NCI-H1930 (cell line): ENCODE measurements at places on chromosomes 16 and 17.

DNA sequence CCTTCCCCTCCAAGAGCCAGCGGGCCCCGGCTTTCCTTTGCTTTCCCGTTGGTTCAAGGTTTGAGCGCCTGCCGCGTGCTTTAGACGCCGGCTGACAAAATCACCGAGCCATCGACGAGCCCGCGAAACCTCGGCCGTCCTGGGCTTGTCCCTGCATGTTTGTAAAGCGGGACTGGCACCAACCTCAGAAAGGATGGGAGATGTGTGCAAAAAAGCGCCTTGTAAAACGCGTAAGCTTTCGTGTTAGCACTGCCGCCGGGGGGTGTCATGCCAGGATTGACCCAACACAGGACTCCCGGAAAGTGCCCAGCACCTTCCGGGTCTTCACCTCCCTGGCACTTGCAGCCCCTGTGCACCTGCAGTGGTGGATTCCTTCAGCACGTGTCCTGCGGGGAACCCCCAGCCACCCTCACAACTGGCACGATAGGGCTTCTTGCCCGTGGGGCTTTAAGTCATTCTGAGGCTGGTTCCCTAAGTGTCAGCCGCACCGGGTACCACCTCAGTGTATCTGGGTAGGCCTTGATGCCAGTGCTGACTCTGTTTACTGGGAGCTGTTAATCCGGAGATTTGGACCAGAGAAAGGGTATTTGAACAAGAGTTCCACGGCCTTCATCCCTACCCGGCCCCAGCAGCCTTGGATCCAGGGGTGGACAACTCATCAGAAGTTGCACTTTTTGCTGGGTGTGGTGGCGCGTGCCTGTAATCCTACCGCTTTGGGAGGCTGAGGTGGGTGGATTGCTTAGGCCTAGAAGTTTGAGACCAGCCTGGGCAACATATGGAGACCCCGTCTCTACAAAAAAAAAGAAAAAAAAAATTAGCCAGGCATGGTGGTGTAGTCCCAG is 817 bp downstream of the NDUFAF8 start:
- DNase-seq, result no peak

DNA sequence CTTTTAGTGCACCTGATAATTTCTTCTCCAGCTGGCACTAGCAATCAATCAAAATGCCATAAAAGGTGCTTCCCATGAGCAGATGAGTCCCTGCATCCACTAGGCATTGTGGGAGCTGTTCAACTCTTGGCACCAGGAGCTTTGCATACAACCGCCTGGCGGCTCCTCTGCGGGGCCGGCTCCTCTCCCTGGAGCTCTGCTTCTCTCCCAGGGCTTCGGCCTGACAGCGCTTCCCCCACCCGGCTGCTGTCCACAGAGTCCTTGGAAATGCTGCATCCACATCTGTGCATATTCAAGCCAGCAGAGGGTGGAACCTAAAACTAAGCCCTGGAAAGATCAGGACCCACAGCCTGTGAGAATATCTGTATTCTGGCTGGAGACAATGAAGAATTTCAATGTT is 62.9 kb downstream of the LMF1 start:
- no peak for DNase-seq

- no peak for DNase-seq
These were observed 1.5 kb upstream of the SYT17 start for GRCh38 chr16:19166500-19166899.

- no peak for DNase-seq
These were observed 26.5 kb upstream of the SLC25A19 start for GRCh38 chr17:75315541-75316243.

DNA sequence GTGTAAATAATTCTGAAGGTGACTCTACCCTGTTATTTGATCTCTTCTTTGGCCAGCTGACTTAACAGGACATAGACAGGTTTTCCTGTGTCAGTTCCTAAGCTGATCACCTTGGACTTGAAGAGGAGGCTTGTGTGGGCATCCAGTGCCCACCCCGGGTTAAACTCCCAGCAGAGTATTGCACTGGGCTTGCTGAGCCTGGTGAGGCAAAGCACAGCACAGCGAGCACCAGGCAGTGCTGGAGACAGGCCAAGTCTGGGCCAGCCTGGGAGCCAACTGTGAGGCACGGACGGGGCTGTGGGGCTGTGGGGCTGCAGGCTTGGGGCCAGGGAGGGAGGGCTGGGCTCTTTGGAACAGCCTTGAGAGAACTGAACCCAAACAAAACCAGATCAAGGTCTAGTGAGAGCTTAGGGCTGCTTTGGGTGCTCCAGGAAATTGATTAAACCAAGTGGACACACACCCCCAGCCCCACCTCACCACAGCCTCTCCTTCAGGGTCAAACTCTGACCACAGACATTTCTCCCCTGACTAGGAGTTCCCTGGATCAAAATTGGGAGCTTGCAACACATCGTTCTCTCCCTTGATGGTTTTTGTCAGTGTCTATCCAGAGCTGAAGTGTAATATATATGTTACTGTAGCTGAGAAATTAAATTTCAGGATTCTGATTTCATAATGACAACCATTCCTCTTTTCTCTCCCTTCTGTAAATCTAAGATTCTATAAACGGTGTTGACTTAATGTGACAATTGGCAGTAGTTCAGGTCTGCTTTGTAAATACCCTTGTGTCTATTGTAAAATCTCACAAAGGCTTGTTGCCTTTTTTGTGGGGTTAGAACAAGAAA is 5.1 kb downstream of the STH start:
- DNase-seq, result no peak

DNA sequence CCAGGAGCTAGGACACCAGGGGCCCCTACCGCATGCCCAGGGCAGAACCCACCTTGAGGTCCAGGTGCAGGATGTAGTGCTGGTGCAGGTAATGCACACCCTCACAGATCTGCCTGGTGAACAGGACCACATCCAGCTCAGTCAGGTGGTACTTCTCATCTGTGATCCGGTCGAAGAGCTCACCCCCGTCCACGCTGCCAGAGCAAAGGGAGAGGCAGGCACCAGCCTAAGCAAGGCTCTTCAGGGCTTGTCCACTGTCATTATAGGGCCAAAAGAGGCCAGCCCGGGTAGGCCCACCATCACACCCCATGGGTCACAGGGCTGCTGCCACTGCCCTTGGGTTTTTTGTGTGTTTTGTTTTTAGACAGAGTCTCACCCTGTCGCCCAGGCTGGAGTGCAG is 21.0 kb downstream of the MYLK3 start:
- DNase-seq, result no peak

DNA sequence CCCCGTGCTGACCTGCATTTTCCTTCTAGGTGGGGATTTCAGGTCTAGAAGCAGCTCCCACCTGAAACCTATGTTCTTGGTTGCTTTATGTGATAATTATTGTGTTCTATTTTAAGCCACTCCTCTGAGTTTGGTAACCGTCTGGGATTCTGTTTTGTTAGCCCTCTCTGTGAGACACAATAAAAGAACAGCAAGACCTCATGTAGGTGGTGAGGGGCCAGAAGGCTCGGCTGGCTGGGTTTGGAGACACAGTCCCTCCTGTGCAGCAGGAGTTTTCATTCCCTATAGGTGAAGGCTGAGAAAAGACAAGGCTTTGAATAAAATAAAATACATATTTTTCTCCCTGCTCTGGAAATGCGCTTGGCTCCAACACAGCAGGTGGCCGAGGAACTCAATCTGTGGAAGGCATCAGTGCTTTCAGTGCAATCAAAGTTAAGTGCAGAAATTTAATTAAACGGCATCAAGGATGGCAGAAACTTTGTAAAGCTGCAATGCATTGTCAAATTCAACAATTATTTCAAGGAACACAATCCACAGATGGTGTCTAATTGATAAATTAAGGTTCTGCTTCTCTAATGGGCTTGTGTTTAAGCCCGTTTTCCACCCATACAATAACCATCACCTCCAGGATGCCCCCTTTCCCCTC is 107.8 kb downstream of the MSI2 start:
- DNase-seq, result no peak

DNA sequence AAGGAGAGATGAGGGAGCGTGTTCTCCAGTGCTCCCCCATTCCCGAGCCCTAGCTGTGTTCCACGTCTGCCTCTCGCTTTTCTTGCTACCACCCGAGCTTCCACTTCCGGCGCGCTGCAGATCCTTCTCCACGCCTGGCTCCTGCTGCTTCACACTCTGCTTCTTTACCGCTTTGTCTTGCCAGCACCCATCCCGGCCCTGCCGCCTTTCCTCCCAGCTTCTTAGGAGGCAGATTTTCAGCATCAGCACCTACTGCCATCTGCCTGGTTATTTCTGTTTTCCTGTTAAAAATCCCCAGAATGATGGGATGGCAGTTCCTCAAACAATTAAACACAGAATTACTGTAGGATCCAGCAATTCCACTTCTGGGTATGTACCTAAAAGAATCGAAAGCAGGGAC is 64.7 kb downstream of the ELAC2 start:
- no peak for DNase-seq

DNA sequence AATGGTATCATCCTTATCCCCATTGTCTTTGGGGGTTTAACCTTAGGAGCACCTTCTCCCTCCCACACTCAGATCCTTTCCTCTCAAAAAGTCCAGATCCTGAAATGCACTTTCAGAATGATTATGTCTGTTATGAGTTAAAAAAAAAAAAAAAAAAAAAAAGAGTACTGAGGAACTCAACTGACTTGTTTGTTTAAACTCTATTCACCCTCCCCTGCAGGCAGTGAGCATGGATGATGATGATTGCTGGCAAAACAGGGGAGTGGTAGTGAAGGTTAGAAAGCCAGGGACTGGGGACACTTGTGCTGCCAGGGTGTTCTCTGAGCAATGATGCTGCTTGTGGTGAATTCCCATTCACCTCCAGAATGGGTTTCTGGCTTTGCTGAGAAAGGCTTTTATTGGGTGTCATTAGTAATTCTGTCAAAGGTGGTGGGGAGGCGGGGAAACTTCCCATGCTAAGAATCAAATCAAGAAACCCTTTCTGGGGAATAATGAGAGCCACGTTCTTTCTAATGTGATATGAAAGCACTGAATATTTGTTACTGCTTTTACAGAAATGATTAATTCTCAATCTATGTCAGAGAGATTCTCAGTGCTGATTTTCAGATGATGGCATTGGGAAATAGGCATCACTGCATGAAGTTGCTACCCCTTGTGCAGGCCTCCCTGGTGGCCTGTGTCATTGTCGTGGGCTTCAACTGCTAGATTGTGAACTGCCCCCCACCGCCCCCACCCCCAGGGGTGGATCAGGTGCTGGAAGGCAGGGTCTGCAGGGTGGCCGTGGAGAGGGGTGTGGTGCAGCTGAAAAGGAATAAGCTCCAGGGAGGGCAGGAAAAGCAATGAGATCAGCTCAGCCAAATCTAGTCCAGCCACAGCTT is 14.1 kb downstream of the CCL4 start:
- DNase-seq, result no peak

DNA sequence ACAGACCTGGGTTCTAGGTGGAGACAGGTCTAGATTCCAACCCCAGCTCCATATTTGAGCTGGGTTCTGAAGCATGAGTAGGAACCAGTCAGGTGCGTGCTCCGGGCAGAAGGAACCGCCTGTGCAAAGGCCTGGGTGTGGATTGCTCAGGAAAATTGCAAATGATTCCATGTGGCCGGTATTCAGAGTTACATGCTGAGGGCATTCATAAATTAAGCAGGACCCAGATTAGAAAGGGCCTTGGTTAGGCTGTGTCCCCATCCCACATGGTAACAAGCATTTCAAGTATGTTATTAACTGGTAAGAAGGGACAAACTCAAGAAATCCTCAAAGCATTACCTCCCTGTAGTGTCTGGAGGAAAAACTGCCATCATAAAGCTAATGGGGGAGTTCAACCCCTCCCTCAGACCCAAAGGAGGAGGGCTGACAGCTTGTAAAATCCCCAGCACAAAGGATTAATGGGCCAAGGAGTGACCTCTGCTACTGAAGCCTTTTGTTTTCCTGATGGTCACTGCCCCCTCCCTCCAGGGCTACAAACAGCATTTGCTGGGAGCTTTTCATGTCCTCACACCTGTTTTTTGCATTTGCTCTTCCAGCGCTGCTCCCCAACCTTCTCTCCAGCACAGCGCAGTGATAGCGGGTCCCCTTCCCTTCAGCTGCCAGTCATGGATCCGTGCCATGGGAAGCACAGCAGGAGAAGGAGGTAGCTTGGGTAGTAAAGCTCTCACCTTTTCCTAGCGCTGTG is 218.0 kb downstream of the C16orf95 start:
- no peak for DNase-seq

- no peak for DNase-seq
These were observed 11.0 kb downstream of the TK2 start for GRCh38 chr16:66538910-66539309.

DNA sequence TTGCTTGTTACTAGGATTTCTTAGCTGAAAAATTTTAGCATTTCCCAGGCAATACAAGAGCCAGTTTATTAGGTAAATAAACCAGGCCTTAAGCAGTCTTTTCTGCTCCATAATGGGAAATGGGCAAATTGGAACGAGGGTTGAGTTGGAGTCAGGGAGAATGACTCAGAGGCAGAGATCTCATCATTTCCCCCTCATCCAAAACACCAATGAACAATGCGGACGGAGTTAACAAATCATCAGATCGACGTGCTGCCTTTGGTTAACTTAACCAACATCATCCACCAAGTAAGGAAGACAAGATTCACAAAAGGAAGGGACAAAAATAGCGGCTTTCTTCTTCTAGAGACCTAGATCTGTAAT is 243.5 kb downstream of the STX8 start:
- no peak for DNase-seq

GRCh38 chr16:4316108-4316863 is 419 bp downstream of the GLIS2 start:
- no peak for DNase-seq

DNA sequence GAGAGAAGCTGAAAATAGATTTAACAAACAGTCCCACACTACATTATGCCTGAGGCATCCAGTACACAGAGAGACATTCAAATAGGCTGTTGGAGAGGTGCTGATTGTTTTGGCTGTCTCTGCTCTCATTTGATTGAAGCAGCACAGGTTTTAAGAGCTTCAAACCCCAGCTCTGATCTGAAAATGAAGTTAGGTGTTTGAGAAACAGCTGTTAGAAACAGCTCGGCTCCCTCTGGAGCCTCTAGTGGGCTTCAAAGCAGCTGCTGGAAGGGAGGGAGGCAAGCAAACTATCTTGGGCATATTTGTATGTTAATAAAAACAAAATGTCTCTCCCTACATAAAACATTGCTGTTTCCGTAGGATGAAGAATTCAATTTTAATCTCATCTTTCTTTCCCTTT is 607.3 kb upstream of the GOT2 start:
- DNase-seq, result no peak

DNA sequence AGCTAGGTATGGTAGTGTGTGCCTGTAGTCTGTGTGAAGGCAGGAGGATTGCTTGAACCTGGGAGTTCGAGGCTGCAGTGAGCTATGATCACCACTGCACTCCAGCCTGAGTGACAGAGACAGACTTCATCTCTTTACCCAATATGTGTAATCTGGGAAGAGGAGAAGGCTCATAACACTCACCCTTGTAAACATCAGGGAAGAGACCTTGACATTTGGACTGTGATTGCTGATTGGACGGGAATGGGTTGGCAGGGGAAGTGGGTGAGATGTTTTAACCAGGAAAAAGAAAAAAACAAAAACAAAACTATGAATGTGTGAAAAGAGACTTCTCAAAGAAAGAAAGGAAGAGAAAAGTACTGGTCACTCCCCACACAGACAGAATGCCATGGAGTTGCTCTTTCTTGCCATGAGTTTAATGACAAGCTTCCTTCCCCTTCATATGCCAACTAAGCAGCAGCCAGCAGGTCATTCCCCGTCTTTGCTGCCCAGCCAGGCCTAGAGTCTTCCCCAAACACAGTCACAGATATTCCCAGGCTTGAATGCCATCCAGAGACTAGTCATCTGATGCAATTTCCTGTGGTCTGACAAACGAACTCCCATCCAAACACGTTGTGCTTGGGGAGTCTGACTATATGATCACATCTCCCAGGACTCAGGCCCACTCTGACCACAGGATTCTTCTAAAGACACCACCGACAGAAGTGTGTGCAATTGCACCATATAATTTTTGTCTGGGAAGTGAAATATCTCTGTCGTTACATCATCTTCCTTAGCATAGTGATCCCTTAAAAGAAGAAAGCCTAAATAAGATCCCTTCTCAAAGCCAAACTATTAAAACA is 3.6 kb upstream of the XAF1 start:
- DNase-seq, result no peak
